NCI-H187 (cell line): ENCODE measurements at places on chromosomes 7 and 10.

GRCh38 chr7:23213755-23214154 lies 31.9 kb downstream of the NUP42 start:
- no peak for DNase-seq

- DNase-seq, result no peak
These were observed 27.0 kb upstream of the FAM107B start for GRCh38 chr10:14801723-14802122.

DNA sequence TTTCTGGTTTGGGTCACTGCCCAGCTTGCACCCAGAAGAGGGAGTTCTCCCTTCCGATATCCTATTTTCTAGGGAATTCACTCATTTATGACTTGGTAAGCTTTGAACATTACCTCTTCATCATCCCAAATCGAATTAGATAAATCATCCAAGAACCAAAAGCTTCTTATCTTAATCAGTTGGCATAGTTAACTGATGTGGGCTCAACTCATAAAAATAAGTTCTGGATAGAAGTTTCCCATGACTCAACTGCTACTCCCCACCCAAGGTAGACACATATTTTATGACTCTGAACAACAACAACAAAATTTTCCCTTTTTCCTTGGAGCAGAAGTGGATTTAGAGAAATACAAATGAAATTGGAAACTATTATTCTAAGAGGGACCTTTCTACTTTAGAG lies 102.9 kb upstream of the CCDC6 start:
- no peak for DNase-seq

GRCh38 chr7:42110333-42110732 lies 126.7 kb downstream of the GLI3 start:
- DNase-seq, result no peak

DNA sequence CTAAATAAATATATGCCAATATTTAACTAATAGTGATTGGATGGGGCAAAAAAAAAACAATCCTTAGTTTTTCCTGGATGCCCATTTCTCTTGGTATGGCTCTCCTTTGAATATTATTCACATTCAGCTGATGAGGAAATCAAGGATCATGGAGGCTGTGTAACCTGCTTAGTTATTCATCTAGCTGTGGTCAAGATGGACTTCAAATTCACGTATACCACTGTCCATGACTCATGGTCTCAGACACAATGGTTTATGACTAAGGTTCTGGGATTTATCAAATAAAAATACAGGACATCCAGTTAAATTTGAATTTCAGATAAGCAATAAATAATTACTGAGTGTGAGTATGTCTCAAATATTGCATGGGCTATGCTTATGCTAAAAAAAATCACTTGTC lies 191.5 kb upstream of the CELF2 start:
- no peak for DNase-seq
